ENCODE measurements at places on chromosomes 2 and 18.

GRCh38 chr2:101983928-101984327, 7.8 kb upstream of the IL1R2 start:
- DNase-seq: no peak

- no peak for DNase-seq
Observed at GRCh38 chr2:225140723-225141122, 98.5 kb upstream of the DOCK10 start.

DNA sequence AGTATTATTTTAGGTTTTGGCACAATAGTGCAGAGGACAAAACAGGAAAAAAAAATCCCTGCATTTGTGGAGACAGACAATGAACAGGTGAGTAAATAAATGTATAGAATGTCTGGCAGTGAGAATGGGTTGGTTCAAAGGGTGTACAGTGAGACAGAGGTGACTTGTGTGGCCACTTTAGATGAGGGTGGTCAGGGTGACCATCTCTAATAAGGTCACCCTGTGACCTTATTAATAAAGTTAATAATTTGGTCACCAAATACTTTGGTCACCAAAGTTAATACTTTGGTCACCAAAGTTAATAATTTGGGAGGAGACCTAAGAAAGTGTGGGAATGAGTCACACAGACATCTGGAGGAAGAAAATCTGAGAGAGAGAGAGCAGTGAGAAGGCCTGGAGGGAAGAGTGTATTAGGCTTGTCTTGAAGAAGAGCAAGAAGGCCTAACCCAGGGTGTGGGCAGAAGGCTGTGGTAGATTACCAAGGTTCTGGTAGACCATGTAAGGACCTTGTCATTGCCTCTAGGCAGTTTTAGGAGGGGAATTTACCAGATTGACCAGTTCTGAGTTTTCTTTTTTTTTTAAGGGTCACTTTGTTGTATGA, 1368.4 kb upstream of the CELF4 start:
- DNase-seq: no peak

- DNase-seq: no peak
Observed at GRCh38 chr2:234879671-234880455, 72.0 kb upstream of the SH3BP4 start.

Measured in WERI-Rb-1 (cell line).